ENCODE measurements at places on chromosomes 2 and 18.

GRCh38 chr2:238099714-238100048 lies 459 bp upstream of the ESPNL start:
- no peak overlapping the region for H3K4me3 ChIP-seq
- no peaks in the 10 kb centered on the region for H3K27me3 ChIP-seq
- H3K4me1 ChIP-seq, result peaks cover 2% of the 10 kb centered on the region
- no peak for DNase-seq
- peaks cover 1% of the 10 kb centered on the region for H3K36me3 ChIP-seq
- no peak overlapping the region for H3K27ac ChIP-seq

DNA sequence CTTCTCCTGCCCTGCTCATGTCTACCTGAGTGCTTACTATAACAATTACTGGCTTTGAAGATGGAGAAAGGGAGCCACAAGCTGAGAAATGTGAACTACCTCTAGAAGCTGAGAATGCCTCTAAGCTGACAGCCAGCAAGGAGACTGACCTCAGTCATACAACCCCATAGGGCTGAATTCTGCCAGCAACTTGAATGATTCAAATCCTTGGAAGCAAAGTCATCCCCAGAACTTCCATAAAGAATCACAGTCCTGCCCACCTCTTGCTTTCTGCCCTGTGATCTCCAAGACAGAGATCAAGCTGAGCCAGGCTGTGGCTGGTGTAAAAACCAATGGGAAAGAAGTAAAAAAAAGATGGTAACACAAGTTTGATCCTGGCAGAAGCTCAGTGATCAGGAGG lies 288.2 kb upstream of the SPHKAP start:
- no peaks in the 10 kb centered on the region for H3K36me3 ChIP-seq
- no peak for DNase-seq
- no peak overlapping the region for H3K4me3 ChIP-seq

DNA sequence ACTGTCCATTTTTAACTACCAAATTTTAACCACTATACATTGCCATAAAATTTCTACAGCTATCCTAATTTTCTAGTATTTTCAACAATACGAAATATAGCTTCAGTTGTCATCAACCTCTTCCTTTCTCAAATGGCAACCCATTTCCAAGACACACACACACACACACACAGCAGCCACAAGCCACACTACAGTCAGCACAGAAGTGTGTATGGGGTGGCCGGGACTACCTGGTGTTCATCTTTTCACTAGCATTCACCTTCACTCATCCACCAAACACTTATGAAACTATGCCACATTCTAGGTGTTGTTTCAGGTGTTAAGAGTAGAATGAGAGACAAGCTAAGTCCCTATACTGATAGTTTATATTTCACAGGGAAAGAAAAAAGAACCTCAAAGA lies 62.9 kb downstream of the EIF2AK3 start:
- H3K36me3 ChIP-seq, result peaks cover 12% of the 10 kb centered on the region
- no peak overlapping the region for H3K27ac ChIP-seq
- no peak for DNase-seq
- H3K4me1 ChIP-seq, result peaks cover 17% of the 10 kb centered on the region

GRCh38 chr2:88181511-88181910 lies 11.4 kb downstream of the THNSL2 start:
- H3K4me3 ChIP-seq, result no peak overlapping the region
- H3K4me1 ChIP-seq, result peaks cover 13% of the 10 kb centered on the region
- H3K36me3 ChIP-seq, result peaks cover 21% of the 10 kb centered on the region
- DNase-seq, result no peak

GRCh38 chr2:19218166-19218565 lies 140.3 kb downstream of the OSR1 start:
- H3K27me3 ChIP-seq, result peaks cover under 1% of the 10 kb centered on the region
- no peak overlapping the region for H3K4me3 ChIP-seq
- DNase-seq, result no peak
- no peak overlapping the region for H3K27ac ChIP-seq

GRCh38 chr2:169225906-169226305 lies 136.4 kb downstream of the LRP2 start:
- H3K4me3 ChIP-seq, result no peak overlapping the region
- no peak overlapping the region for H3K27ac ChIP-seq
- no peaks in the 10 kb centered on the region for H3K27me3 ChIP-seq
- no peak for DNase-seq

DNA sequence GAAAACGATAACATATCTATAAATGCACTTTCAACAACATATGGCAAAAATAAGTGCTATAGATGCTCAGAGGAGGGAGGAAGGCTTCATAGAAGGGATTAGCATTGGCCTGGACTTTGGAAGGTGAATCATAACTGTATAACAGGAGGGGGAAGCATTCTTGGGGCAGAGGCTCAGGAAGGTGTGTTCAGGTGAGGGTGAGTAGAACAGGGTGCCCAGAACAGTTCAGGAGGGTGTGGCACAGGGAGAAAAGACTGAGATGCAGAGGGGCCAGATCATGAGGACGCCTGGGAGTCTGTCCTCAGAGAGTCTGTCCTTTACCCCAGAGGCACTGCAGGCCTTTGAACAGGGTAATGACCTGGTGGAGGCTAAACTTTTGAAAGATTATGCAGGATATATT lies 29.3 kb upstream of the MEP1B start:
- DNase-seq, result no peak
- H3K4me3 ChIP-seq, result no peak overlapping the region
- H3K4me1 ChIP-seq, result no peaks in the 10 kb centered on the region
- peaks cover 10% of the 10 kb centered on the region for H3K27me3 ChIP-seq
- H3K27ac ChIP-seq, result no peak overlapping the region
